ENCODE measurements at places on chromosomes 7 and 10. TPM values are rescaled to one million over a fixed set of nuclear protein-coding genes. Genes with fewer than 3 reads are reported as not detected.

The SH2D4B gene
- not detected for polyA plus RNA-seq

The ZSCAN25 gene
- polyA plus RNA-seq: 5.1 TPM

The RTKN2 gene
- polyA plus RNA-seq: 1.6 TPM

The RRP12 gene
- 21.0 TPM for polyA plus RNA-seq

The AS3MT gene
- polyA plus RNA-seq: 16.8 TPM

The LEP gene
- polyA plus RNA-seq: not detected

The HTR5A gene
- polyA plus RNA-seq: 2.1 TPM

The WDFY4 gene
- polyA plus RNA-seq: 0.73 TPM

The FKBP14 gene
- 1.5 TPM for polyA plus RNA-seq

The CDHR1 gene
- polyA plus RNA-seq: 6.4 TPM

The GJD4 gene
- polyA plus RNA-seq: not detected

The SNX13 gene
- polyA plus RNA-seq: 5.4 TPM

The VWDE gene
- polyA plus RNA-seq: 0.93 TPM

The CCL24 gene
- 1.4 TPM for polyA plus RNA-seq

The ATOH7 gene
- polyA plus RNA-seq: 1.4 TPM

The PRR15 gene
- 0.19 TPM for polyA plus RNA-seq
